Stimulated activated CD4-positive, alpha-beta T cell treated with anti-CD3 and anti-CD28 coated beads, Interleukin-4, amount 100 ng/mL, for 48 hours (primary cell): ENCODE measurements at places on chromosomes 11 and 22.

DNA sequence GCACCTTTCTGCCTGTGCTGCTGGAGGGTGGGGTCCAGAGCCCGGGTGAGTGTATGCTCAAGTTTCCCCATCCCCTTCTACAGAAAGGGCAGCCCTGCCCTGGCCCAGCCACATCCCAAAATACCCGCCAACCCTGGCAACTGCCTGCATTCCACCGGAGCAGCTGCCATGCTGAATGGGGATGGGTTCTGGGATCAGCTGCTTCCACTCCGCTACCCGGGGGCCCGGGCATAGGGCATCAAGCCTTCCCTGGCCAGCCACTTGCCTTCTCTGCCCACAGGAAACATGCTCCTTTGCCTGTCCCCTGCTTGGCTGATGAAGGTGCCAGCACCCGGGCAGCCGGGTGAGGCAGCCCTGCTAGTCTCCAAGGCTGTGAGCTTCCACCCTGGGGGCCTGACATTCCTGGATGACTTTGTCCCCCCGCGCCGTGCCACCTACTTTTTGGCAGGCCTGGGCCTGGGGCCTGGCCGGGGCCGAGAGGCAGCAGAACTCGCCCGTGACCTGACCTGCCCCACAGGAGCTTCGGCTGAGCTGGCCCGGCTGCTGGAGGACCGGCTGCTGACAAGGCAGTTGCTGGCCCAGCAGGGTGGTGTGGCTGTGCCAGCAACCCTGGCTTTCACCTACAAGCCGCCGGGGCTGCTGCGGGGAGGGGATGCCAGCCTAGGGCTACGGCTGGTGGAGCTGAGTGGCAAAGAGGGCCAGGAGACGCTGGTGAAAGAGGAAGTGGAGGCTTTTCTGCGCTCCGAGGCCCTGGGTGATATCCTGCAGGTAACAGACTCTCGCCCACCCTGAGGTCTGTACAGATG lies 3.2 kb downstream of the CARNS1 start:
- DNase-seq: no peak

- DNase-seq: no peak
Observed at GRCh38 chr11:316891-317301, 3.1 kb downstream of the IFITM1 start.

- DNase-seq: no peak
Observed at GRCh38 chr22:50260801-50261614, 475 bp downstream of the MAPK12 start.

GRCh38 chr11:69867076-69868005 lies 48.1 kb upstream of the FGF3 start:
- no peak for DNase-seq

DNA sequence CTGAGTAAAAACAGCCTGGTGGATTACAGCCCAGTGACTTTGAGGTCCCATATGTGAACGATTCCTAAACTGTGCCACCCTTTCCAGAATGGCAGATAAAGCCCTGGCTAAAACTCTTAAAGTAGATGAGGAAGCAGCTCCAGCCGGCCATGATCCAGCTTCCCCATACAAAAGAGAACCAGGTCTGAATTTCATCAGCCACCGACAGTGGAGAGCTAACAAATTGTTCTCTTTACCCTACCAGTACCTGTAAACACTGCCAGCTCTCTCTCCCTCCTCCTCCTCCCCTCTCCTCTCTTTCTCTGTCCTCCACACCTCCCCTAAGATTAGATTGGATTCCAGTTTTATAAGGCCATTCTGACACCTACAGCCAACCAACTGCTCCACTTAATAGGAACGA lies 176.9 kb downstream of the DSCAML1 start:
- no peak for DNase-seq

DNA sequence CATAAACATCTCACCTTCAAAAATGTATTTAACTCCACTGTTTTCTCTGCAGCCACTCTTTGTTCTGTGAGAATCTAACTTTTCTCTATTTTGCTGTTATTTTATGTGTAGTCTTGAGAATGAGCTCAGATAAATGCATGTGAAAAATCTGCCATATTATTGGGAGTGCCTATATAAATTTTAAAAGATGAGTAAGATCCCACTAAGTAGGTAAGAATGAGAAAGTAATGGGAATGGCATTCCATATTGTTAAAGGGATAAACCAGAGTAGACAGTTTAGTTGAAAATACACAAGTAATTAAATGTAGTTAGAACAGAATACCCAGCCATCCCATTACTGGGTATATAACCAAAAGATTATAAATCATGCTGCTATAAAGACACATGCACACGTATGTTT lies 817.2 kb downstream of the FAM181B start:
- DNase-seq: no peak

GRCh38 chr22:48746789-48747425 lies 1080.8 kb downstream of the BRD1 start:
- no peak for DNase-seq

DNA sequence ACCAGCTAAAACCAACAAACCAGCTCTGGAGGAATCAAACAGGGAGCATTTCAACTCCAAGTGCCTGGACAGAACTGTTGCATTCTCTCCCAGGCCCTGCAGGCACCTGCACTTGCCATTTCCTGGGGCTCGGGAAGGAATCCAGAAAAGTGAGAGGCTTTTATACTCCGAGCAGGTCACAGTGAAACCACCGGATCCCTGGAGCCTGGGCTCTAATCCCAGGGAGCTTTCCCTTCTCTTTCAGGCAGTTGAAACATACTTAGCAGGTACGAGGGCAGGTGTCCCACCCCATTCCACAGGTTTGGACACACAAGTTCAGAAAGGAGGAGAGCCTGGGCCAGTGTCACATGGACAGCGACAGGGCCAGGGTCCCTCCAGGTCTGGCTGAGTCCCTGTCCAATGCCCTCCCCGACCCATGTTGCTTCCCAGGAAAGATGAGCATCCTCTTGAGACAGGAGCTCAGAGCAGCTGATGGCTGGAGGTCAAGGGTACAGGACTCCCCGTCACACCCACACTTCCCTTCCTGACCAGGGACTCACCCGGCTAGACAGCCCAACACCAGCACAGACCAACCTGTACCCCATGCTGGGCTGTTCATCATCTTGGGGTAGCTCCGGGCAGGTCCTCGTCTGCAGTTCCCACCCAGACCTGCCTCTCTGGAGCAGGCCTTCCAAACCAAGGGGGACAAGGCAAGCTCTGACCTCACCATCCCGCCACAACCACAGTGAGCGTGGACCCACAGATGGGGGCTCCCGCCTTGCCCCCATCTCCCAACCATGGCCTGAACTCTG lies 49.9 kb upstream of the CD5 start:
- no peak for DNase-seq

DNA sequence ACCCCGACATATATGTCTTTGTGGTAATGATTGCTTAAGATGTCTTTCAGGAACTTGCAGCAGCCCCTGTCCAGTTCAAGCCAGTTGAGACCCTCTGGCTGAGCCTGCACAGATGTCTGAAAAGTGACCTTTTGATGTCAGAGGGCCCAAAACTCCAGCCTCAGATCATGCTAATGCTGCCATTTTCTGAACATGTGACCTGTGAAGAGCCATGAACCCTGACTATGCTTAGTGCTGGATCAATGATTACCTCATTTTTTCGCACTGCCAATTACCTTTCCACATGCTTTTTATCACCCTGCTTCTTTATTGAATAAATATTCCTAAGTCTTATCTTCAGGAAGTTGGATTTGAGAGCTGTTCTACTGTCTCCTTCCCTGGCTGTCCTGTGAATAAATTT lies 6.9 kb upstream of the CYP2R1 start:
- DNase-seq: no peak

DNA sequence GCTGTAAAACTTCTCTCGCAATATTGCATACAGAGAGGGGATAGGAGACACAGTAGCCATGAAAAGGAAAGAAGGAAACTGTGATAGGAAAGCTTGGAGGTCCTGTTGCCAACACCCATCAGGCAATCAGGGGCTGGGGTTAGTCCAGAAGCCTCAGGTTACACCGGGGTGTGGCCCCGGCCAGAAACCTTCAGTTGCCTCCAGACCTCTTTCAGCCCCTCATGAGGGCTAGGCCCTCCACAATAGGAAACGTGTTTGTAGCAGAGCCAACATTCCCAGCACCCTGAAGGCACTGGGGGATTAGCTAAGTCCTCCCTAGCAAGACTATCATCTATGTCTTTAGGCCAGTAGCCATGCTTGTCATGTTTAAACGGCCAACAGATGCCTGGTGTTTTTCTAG lies 1048.0 kb upstream of the CNTN5 start:
- no peak for DNase-seq

DNA sequence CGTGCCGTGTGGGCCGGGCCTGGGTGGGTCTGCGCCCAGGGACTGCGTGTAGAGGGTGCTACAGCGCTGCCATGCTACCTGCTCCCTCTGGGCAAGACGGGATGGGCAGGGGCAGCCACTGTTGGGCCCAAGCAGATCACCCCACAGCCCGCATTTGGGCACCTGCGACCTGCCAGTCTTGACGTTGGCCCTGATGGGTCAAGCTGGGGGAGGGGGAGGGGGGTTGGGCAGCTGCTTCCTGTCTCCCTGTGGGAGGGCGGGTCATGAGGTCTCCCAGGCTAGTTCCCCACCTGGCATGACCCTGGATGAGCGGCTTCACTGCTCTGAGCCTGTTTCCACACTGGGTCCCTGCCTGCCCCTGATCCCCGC lies 2.8 kb upstream of the RPS19BP1 start:
- DNase-seq: no peak

GRCh38 chr22:38214302-38215056 lies 12.7 kb downstream of the MAFF start:
- peak; percentile 54 for DNase-seq

DNA sequence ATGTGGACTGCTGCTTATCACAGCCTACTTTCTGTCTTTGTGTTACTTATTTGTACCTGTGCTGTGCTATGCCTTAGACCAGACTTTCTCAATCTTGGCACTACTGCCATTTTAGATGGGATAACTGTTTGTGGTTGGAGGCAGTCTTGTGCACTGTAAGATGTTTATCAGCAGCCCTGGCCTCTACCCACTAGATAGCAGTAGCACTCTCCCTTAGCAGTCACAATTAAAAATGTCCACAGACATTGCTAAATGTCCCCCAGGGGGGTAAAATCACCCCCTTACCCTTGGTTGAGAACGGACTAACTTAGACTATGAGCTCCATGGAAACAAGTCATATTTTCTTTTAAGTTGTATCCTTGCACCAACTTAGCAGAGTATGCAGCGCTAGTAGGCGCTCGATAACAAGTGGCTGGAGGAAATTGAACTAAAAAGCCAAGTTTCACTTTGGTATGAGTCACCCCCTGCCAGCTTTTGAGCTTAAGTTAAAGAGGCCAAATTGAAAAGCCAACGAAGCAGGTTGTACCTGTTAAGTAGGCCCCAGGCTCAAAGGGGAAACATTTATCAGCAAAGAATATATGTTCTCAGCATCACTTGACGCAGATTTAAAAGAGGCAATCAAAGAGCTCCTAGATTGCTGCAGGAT lies 304.8 kb upstream of the SORL1-AS1 start:
- DNase-seq: no peak

DNA sequence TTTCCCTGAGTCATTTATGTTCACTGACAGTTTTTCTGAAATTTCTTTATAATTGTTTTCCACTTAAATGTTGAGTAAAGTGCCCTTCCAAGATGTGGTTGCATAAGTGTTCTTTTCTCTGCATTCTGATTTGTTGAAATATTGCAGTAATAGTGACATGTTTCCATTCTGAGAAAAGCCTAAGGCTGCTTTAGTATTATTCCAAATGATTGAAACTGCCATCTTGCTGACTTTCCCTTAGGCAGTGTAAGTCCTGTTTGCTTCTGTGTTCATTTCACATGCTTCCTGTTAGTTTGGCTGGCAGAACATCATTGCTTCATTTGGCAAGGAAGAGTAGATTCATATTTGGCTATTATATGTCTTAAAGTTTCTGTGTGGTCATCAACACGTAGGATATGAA lies 146.5 kb downstream of the ELP4 start:
- DNase-seq: no peak

DNA sequence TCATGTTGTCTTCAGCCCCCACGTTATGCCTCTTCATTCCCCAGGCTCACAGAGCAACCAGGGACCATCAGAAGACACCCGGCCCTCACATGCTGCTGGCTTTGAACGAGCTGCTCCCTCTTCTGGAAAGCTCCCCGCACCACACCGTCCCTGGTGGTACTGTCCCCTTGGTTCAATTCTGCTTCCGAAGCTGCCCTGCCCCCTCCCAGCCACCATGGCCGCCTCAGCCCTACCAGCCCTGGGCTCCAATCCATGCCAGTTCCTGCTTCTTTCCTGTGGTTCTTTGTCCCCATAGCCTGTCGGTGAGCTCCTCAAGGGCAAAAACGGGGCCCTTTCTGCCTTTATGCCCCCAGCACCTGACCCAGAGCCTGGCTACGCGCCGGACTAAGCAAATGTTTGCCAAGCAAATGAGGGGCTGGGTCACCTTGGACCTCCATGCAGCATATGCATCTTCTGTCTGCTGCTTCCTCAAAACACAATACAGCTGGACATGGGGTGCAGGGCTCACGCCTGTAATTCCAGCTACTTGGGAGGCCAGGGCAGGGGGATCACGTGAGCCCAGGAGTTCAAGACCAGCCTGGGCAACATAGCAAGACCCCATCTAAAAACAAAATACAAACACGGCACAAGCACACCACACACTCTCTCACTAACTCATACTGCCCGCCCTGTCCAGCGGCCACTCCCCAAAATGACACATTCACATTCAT lies 21.3 kb downstream of the TNKS1BP1 start:
- DNase-seq: no peak

DNA sequence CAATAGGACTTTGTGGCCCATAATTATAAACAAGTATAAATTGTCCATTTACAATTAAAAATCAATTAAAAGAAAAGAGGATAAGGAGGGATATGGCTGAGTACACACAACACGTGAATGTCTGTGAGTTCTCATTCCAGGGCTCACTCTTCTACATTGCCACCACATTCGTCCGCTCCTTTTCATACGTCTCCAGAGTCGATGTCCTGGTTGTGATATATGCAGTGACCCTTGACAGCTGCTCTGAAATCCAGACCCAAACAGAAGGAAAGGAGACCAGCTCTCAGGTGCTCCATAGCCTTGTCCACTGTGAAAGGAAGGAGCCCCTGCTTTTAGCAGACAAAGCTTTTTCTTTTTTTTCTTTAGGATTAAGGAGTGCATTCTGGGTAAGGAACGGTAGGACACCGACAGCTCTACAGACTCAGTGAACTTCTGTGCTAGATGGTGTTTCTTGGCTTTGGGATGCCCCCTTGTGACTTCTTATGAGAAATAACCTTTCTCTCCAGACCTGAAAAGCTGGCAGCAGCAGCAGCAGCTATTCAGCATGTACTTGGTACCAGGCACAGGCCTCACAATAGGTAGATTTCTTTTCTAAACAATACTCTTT lies 19.7 kb upstream of the DNAJB13 start:
- no peak for DNase-seq

GRCh38 chr22:45248832-45249561 lies 8.3 kb upstream of the KIAA0930 start:
- no peak for DNase-seq

GRCh38 chr11:94602430-94603372 lies 35.5 kb downstream of the PIWIL4 start:
- DNase-seq: peak; percentile 16
